ENCODE measurements at places on chromosomes 6 and 20.

DNA sequence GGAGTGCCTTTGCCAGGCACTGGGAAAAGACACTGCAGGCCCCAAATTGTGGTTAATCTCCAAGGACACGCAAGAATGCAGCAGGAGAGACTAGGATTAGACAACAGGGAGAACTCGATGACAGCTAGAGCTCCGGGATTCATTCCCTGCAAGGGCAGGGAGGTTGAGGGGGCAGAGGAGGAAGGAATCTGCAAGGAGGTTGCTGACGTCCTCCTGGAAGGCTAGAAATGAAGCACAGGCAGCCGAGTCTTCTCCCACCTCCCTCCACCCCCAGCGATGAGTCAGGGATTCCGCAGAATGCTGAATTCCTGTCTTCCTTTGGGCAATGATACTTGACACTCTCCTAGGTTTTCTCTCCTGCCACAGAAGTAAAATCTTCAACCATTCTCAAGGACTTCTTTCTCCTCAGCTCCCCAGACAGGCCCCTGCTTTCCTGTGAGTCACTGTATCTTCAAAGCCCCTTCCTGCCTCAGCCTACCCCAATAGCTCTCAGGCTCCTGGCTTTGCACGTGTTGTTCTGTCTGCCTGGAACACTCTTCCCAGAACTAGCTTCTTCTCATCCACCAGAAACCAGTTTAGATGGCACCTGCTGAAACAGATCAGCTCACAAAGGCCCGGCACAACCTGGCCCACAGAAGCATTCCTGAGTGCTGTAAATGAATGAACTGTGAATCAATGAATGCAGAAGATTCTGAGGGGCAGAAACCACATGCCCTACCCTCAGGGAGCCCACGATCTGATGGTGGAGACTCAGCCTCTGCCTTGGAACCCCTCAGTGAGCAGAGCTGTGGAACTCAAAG is 85.6 kb downstream of the MRPL14 start:
- DNase-seq: no peak

GRCh38 chr6:11700118-11700718 is 78.4 kb downstream of the ADTRP start:
- DNase-seq: peak; percentile 27

DNA sequence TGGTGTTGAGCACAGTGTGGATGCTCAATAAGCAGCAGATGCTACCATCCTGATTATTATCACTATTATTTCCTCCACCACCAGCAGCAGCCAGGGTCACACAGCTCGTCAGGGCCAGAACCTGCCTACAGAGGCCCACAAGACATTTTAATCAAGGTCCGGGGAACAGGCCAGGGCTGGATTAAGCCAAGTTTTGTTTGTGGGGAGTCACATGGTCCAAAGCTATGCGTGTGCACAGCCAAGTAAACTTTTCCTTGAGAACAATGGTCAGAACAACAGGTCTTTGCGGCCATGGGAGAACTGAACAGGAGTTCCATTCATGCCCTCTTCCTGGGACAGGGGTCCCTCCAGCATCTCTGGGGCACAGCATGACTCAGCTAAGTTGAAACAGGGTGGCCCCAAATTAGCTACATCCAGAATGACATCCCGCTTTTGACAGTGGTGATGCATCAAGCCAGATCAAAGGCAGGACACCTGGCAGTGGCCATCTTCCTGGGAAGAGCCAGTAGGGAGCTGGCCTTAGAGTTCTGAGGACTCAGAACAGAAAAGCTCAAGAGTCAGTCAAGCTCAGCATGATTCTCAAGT is 11.7 kb downstream of the SNTA1 start:
- no peak for DNase-seq

DNA sequence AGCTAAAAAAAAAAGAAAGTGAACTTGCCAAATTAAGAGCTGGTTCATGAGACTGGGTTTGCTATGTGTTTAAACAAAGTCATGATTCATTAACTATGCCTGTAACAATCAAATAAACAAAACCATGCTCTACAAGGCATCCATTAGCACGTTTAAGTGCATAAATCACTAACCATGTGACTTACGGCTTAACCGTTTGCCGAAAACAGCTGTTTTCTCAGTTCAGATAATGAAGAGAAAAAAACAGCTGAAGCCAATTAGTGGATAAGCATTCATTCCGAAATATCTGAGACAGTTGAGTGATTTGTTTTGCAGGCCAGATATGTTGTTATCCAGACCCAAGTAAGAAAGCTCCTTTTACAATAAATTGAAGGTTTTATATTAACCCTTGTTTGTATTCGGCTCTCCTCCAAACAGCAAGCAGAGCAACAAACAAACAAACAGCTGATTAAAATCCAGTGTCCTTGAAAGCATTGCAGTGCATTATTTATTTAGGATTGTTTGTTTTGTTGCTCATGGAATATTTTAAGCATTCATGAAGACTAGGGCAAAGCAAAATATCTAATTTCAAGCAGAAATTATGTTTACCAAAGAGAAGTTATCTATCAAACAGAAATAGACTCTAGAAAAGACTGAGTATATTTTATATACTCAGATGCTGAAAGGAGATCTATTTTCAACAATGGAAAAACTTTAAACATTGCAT is 343.5 kb downstream of the RFPL4B start:
- DNase-seq: peak; percentile 44

DNA sequence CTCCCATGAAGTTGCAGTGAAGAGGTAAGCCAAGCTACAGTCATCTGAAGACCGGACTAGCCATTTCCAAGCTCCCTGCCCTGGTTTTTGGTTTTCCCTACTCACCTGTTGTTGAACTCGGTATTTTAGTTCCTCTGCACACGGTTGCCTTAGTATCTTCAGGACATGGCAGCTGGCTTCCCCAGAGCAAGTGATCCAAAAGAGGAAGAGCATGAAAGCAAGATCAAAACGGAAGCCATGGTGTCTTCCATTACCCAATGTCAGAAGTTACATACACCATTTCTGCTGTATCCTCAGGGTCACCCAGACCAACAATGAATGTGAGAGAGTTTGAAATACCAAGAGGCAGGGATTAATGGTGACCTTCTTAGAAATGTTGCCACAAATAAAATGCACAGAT is 276.6 kb upstream of the CNR1 start:
- DNase-seq: no peak

- DNase-seq: no peak
Measured at GRCh38 chr20:46960536-46960935, 65.9 kb downstream of the EYA2 start.

- no peak for DNase-seq
Measured at GRCh38 chr6:80523010-80523409, 416.5 kb downstream of the BCKDHB start.

GRCh38 chr20:10954908-10955580 is 281.2 kb upstream of the JAG1 start:
- no peak for DNase-seq

- no peak for DNase-seq
Measured at GRCh38 chr20:59821788-59822187, 111.6 kb downstream of the SYCP2 start.

DNA sequence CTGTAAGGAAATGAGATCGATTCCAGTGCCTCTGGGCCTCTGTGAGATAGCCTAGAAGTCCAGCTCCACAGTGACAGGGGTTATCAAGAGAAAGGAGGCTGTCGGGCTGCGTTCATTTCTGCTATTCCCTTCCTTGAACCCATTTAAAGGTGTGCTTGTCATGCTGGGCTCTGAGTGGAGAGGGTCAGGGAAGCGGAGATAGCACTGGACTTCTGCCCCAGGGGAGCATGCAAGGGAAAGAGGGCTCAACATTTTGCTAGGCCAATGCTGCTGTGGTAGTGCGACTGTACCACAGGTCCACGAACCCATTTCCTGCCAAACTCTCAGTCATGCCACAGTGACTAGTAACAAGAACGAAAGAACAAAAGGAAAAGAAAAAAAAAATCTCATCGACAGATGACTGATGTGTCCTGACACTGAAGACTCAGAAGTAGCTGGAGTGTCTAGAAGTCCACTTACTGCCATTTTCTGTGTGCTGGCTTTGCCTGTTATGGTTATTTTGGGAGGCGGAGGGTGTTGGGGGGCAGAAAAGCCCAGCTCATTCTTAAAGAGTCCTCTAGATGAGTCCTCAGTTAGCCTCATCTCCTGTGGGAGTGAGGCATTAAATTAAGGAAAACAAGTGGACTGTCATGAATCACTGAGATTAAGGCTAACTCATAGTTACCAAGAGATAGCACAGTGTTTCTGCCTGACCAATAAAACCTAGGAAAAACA is 8.1 kb downstream of the NEDD9 start:
- DNase-seq: peak; percentile 44

GRCh38 chr20:29319725-29320124 is 1937.7 kb upstream of the DEFB115 start:
- no peak for DNase-seq

GRCh38 chr20:53930651-53931504 is 139.5 kb downstream of the BCAS1 start:
- no peak for DNase-seq

DNA sequence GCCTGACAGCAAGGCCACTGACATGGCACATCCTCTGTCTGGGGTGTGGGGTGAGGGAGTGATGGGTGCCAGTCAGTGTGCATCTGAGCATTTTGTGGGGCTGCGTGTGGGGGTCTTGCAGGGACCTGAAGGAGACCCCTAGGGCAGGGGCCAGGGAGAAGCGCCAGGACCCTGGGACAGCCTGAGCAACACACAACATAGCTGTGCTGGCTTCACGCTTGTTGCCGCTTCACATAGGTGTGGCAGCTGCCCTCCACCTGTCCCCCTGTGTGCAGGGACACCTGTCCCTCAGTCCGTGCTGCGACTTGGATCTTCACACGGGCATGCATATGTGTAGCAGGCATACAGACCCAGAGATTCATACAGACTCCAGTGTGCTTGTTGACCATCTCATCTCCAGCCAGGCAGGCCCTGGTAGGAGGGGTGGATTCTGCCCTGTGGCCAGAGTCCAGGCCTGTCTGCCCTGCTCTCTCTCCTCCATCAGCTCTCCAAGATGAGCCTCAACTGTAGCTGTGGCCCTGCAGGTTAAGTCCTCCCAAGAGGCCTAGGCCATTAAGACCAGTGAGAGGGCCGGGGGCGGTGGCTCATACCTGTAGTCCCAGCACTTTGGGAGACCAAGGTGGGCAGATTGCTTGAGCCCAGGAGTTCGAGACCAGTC is 3.2 kb upstream of the NPBWR2 start:
- no peak for DNase-seq

DNA sequence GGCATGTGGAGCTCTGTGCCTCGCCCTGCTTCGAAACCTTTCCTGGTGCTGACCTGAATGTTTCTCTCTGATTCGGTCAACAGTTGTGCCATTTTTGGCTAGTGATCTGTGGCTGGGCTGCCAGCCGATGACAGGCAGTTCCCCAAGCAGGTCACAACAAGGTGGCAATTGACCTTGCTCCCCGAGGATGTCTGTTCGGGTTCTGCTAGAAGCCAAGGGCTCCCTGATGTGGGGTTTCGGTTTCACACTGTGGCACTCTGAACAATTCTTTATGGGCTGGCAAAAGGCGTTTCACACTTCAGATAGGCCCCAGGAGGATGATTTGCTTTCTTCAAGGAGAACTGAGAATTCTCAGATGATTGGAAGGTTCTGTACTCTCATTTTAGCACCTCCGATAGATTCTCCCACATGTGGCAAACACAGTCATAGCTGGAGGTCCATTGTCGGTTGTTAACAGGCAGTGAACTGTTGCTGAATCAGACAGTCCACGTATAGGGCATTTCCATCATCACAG is 135.6 kb downstream of the SLC24A3 start:
- no peak for DNase-seq

GRCh38 chr6:86459978-86460377 is 477.4 kb upstream of the HTR1E start:
- DNase-seq: no peak

GRCh38 chr6:3195695-3196497 is 31.6 kb downstream of the TUBB2B start:
- DNase-seq: peak; percentile 99

GRCh38 chr6:150301846-150302519 is 66.8 kb upstream of the IYD start:
- DNase-seq: no peak

DNA sequence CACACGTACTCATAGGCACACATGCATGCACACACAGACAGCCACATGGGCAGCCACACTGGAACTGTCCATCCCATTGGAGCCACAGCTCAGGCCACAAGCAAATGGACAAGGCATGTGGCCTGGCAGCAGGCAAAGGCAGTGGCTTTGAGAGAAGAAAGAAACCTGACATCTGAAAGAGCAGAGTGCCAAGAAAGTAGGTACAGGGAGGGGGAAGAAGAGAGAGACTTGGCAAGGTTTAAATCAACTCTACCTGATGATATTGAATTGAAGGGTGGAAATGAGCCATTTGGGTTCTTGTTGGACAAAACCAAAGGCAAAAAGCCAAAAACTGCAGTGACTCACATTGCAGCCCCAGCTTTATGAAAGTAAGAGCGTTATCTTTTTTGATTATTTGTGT is 142.7 kb downstream of the PCSK2 start:
- no peak for DNase-seq

All from SK-N-DZ (cell line).